Hematopoietic multipotent progenitor cell treated with erythropoietin and hydrocortisone succinate and interleukin-3 and kit ligand, for 8 days (in vitro differentiated cells): ENCODE measurements at places on chromosomes 11 and 22.

DNA sequence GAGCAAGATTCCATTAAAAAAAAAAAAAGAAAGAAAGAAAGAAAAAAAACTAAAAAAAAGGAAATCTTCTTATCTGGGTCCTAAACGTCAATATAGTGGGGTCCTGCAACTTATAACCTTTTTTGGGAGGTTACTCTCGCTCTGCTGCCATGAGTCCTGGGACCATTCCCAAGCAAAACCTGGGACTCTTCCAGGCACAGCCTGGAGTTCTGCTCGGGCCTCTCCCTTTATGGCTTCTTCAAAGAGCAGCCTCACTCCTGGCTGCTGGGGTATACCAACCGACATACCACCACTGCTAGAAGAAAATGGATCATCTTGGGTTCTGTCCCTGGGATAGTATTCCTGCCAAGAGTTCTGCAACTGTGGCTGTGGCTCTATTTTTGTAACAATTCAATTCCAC lies 14.1 kb upstream of the CKAP5 start:
- no peak for DNase-seq

DNA sequence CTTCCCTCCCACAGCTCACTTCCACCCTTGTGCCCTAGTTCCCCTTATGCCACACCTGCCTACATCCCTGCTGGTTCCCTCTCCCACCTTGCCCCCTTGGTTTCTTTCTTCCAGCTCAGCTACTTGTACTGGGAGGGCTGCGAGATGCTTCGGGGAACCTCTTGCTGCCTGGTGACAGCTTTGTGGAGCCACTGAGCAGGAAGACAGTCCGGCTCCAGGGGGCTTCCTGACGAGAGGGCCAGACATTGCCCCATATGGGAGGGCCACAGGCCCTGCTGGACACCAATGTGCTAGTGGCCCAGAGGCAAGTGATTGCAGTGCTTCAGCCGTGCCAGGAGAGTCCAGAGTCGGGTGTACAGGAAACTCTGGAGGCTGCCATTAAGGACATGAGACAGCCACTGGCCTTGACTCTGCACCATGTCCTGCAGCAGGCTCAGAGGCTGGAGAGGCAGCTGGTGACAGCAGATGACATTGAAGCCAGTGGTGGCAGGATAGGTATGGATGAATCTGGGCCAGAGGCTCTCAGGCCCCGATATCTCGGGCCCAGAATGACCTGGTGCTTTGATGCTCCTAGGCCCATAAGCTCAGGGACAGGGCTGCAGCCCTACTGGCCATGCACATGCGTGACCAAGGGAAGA lies 54.3 kb downstream of the BTG4 start:
- DNase-seq: no peak

GRCh38 chr11:122307476-122308035 lies 191.5 kb upstream of the BLID start:
- DNase-seq: no peak

DNA sequence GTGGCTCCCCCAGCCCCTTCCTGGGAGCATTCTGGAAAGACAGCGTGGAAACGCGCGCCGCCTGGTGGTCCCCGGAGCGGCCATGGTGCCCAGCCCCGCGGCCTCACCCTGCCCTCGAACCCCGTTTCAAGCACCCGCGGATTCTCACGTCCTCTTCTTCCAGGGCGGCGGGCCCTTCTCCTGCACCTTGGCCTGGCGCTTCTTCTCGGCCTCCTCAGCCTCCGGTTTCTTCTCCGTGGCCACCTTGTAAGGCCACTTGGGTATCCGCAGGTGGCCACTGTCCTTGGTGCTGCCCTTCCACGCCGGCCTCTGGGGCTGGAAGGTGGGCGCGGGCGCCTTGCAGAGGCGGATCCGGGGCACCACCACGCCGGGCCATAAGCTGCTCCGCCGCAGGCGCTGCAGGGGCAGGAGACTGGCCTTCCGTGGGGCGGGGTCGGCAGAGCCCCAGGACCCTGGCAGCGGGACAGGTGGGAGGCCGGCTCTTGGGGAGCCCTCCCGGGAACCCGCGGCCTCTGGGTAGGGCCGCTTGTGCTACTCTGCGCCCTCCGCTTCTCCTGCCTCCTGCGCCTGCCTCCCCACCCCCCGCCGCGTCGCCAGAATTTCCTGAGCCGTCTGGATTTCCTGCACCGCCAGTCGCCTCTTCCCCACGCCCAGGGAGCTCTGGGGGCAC lies 83.4 kb downstream of the TRIM51G start:
- DNase-seq: no peak

DNA sequence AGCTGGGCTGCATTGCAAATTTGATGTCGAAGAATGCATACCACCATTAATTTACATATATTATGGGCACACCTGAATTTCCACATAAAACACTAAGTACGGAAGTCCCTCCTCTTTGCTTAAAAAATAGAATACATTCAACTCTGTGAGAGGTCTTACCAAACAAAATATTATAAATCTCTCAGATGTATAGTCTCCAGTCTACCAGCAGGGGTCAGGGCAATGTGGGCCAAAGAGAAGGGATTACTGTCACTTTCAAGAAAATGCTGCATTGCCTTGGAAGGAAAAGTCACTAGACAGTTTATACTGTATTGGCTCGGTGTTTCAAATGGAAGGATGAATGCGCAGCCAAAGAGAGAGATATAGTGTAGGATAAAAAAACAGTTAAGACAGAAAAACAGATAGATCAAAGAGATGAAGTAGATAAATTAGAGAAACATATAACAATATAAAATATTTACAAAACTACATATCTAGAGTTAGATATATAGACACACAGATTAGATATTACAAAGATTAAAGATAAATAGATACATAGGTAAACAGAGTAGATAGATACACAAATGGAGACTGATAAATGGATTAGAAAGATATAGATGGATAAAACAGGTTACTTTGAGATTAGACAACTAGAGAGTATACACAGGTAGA lies 20.9 kb downstream of the SERGEF start:
- peak; percentile 78 for DNase-seq

DNA sequence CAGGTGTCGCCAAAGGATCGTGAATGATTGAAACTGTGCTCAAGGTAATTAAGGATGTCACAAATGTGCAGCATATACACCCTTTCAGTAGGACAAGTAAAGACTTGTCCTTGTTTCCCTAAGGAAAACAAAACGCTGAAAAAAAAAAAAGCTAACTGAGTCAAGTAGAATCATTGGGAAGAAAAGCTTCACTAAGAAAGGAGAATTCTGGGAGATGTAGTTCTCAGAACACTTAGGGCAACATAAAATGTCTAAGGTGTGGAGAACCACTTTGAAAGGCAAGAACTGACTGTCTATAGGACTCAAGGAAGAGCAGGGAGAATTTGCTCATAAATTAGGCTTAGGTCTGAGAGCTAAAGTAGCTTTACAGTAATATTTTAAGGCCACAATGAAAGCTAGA lies 2.9 kb upstream of the OR5T1 start:
- no peak for DNase-seq

- DNase-seq: no peak
Measured at GRCh38 chr11:31107649-31108048, 261.9 kb downstream of the DCDC1 start.

- DNase-seq: no peak
Measured at GRCh38 chr11:19394525-19395016, 153.8 kb upstream of the E2F8 start.

- DNase-seq: peak; percentile 34
Measured at GRCh38 chr22:46087816-46088277, 62.5 kb upstream of the PPARA start.

- no peak for DNase-seq
Measured at GRCh38 chr11:36757075-36757474, 159.0 kb upstream of the RAG2 start.

GRCh38 chr11:18046116-18046777 lies at the start of gene TPH1:
Gene TPH1 (minus strand): TSS chr11:18046269. CDS start chr11:18040762, 5,507 bp downstream.
- no peak for DNase-seq

DNA sequence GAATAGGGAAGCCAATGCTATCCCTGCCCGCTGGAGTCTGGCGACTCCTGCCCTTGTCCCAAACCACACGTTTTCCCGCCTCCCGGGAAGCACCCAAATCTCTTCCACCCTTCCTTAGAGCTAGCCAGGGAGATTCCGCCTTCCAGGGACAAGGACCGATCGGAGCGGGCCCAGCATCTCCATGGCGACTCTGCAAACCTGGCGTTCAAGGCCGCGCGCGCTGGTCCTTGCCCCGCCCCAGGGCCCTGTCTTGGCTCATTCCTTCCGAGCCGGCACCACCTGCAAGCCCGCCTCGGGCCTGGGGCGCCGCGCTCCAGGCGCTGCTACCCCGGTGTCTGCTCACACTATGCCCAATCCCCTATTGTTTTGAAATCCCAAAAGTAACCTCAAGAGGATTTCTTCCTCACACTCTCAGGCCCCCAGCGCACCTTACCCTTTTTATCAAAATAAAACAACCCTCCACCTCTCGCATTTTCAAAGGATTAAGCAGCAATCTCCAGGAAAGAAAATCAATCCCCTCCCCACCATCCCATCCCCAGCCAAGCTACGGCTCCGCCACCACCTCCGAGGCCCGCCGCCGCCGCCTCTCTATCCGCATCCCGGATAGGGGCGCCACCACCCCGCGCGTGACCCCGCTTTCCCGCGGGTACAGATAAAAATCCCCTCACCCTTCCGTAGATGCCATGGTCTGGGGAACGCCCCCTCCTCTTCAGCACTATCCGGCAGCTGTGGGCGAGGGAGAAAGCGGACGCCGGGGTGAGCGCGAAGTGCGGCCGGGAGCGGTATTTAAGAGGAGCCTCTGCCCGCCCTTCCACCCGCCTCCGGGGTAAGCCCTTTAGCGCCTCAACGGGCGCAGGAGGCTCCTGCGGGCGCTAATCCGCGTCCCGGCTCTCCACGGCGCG lies 825 bp downstream of the SLC1A2 start:
- DNase-seq: no peak

- no peak for DNase-seq
Measured at GRCh38 chr11:28228196-28228895, 120.2 kb downstream of the METTL15 start.
